ENCODE measurements at places on chromosomes 3 and 15.
A peak's percentile ranks its signal among the peaks of the same experiment; 100 is the strongest.

- DNase-seq: no peak
These were observed 29.1 kb downstream of the AAGAB start for GRCh38 chr15:67225336-67225735.

GRCh38 chr15:35693286-35693685 lies 147.3 kb upstream of the DPH6 start:
- DNase-seq: no peak

GRCh38 chr15:41561777-41562145 lies 2.7 kb downstream of the TYRO3 start:
- peak; percentile 67 for DNase-seq

- DNase-seq: peak; percentile 11
These were observed 216.3 kb downstream of the LPP start for GRCh38 chr3:188370081-188370830.

GRCh38 chr3:56188201-56188600 lies 280.1 kb downstream of the ERC2 start:
- DNase-seq: no peak
